NK-92 treated with Interleukin-12 subunit alpha and Interleukin-12 subunit beta, amount 100 ng/mL, for 24 hours (cell line): ENCODE measurements at places on chromosomes 11 and 22.

DNA sequence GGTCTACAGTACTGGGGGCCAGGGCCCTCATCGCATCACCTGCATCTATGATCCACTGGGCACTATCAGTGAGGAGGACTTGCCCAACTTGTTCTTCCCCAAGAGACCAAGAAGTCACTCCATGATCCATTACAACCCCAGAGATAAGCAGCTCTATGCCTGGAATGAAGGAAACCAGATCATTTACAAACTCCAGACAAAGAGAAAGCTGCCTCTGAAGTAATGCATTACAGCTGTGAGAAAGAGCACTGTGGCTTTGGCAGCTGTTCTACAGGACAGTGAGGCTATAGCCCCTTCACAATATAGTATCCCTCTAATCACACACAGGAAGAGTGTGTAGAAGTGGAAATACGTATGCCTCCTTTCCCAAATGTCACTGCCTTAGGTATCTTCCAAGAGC lies 3.8 kb upstream of the PPFIBP2 start:
- DNase-seq = no peak

DNA sequence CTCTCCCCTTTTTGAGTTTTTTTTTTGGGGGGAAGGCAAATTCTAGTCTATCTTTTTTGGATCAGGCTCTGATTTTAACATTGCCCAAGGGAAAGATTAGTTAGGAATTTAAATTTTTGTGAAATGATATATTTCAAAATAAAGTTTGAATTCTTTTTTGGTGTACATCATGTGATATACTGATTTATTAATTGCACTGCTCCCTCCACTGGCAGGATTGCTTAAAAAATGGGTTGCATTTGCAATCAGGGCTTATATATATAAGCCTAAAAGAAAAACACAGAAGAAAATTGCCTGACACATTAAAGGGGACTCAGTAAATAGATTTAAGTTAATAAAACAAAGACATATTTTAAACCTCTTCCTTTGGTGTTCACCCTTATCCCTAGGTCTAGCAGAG lies 1.2 kb downstream of the DYNC2H1 start:
- no peak for DNase-seq

GRCh38 chr22:25489947-25490346 lies 74.5 kb upstream of the GRK3 start:
- DNase-seq = no peak

- DNase-seq = no peak
Measured at GRCh38 chr11:74559934-74560309, 32.5 kb upstream of the POLD3 start.

DNA sequence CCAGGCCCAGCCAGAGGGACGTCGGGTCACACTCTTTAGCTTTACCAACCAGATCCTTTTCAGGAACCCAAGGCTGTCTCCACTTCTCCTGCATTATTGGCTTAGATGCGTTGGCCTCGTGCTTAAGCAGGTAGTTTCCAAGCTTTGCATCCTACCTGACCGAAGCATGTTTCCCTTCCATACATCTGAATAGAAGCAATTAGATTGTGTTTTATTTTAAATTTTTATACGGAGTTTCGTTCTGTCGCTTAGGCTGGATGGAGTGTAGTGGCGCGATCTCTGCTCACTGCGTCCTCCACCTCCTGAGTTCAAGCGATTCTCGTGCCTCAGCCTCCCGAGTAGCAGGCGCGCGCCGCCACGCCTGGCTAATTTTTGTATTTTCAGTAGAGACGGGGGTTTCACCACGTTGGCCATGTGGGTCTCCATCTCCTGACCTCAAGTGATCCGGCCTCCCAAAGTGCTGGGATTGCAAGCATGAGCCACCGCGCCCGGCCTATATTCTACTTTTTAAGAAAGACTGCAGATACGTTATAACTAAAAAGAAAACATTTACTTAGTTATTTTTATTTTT lies 677 bp downstream of the DYNC2H1 start:
- no peak for DNase-seq

DNA sequence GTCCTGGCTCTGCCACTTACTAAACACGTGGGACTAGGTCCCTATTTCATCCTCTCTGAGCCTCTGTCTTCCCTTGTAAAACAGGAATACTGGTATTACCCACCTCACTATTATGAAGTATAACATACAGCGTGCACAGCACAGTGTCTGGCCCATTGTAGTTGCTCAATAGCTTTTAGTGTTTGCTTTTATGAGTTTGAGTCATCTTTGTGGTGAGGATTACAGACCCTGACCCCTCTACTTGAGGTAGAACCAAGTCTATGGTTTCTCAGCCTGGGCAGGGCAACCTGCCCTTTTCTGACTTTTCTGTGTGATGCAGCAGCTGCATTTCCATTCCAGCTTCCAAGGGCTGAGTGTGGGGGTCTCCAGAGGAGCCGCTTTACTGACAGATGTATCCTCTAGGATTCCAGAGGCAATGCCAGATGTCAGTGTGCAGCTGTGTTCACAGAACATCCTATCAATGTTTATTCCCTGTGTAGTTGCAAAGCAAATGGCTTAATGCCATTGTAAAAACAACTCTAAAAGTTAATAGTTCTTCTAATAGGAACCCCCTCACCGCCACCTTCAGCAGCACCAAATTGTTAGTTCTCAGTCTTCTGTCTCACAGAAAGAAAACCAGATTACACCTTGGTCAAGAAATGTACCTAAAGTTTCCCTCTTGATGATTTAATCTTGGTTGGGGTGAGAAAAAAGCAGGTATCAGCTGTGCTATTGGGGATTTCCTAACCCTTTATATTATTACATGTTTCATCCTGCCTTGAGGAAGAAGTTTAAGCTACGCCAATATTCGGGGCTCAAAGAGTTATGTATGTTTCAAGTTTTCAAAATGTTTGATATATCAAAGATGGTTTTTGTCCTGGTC lies 16.8 kb downstream of the PRR5L start:
- DNase-seq = peak; percentile 51

- no peak for DNase-seq
Measured at GRCh38 chr11:971731-972365, 46.2 kb downstream of the AP2A2 start.

DNA sequence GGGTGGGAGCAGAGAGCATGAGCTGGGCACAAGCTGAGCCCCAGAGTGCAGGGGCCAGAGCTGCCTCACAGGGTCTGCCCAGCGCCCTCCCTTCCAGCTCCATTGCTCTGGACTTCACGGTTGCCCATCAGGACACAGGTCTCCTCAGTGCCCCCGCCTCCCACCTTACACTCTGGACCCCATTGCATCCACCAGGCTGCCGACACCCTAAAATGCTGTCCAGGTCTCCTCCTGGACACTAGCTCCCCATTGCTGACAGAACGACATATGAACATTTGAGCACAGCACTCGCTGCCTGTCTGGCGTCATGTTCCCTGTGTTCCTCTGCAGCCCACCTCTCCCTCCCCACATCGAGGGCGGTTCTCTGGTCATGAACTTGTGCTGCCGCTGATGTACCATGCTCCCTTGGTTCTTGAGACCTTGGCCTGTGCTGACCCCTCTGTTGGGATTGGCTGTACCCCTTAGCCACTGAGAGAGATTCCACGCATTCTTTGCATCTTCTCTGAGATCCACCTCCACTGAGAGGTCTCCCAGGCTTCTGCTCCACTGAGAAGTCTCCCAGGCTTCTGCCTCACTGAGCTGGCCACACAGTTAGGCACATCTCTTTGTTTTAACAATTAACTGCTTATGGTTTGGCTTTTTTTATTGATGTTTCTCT lies 34.2 kb upstream of the NECTIN1 start:
- DNase-seq = no peak

DNA sequence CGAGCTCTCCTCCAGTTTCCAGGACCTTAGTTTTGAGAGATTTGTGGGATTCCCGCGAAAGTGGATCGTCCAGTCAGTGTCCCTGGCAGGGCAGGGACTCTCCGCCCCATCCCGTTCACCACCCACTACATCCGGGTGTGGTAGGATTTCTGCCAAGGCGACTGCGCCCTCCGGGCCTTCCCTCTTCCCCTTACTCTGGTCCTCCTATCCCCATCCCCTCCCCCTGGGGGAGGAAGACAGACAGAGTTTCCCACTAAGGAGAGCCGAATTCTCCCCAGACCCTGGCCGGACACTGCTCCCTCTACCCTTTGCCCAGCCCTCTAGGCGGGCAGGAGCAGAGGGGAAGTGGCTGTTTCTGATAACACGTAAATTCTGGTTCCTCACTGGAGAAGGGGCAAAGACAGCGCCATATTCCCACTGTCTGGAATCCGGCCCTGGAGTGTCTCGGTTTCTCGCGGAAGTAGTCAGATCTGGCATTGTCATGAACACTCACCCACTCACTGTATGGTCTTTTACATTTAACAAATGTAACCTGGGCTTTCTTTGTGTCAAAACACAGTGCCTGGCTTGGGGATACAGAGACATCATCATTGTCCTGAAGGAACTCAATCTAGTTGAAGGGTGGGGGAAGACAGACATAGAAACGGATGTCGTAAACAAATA lies 1.1 kb upstream of the NECTIN1 start:
- no peak for DNase-seq

DNA sequence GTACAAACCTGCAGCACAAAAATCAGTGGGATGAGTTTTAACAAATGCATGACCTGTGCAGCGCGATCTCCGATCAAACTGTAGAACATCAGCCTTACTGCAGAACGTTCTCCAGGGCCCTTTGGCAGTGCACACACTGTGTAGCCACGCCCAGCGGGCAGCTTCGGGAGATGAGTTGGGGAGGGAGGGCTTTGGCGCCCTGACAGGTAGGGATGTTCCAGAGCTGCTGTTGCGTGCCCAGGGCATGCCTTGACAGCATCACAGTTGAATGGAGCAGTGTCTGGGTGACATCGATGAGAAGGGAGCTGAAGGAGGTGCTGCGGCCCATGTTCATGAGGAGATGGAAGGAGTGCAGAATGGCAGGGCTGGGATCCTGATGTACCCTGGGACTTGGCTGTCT lies 80.2 kb downstream of the TBC1D22A start:
- DNase-seq = no peak

GRCh38 chr11:61922539-61922938 lies 5.2 kb upstream of the RAB3IL1 start:
- no peak for DNase-seq

- no peak for DNase-seq
Measured at GRCh38 chr22:48647051-48647450, 1180.6 kb downstream of the BRD1 start.

GRCh38 chr11:106249617-106250239 lies 172.3 kb downstream of the AASDHPPT start:
- DNase-seq = no peak

- DNase-seq = no peak
Measured at GRCh38 chr22:22219140-22219996, 25.2 kb upstream of the VPREB1 start.

DNA sequence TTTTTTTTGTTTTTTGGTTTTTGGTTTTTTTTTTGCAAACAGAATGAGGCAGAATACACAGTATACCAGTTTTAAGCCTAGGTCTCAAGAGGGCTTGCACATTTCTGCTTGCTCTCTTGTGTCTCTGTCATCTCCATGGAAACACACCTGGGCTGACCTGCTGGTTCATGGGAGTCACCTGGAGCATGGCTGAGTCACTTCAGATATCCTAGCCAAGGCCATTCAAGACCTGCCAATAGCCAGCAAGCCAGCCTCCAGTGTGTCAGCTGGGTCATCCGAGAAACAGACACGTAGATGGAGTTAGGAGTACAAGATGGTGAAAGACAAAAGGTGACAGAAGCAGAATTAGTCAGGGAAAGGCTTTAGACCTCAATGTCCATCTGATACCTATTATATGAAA lies 124.2 kb upstream of the SEZ6L start:
- DNase-seq = no peak

DNA sequence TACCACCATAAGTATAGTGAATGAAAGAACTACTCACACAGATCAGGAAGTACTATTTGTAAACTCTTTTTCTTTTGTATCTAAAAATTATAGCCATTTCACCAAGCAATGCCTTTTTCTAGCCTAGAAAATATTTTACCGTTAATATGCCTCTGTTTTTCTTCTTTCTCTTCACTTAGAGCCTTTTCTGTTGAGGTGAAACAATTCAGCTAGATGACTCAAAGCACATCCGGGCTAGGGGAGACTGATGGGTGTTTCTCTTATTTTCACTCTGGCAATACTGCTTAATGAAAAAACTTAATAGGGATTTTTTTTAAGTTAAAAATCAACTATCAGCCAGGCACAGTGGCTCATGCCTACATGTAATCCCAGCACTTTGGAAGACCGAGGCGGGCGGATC lies 93.3 kb downstream of the SGSM3 start:
- DNase-seq = no peak

GRCh38 chr22:19195796-19196731 lies 17.5 kb upstream of the SLC25A1 start:
- DNase-seq = no peak

GRCh38 chr11:122007601-122008071 lies 108.4 kb downstream of the BLID start:
- no peak for DNase-seq

DNA sequence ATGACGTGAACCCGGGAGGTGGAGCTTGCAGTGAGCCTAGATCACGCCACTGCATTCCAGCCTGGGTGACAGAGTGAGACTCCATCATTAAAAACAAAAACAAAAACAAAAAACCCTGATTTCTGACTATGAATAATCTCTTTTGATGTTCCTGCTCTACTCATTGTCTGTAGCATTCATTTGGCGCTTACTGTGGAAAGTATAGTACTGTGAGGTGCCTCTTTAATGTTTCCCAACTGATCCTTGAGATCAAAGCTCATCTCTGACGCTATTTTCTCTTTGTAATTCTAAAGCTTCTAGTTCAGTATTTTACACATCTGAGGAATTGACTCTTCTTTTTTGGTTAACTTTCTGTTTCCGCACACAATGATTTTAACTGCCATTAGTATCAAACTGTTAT lies 60.0 kb downstream of the GRK3 start:
- no peak for DNase-seq

DNA sequence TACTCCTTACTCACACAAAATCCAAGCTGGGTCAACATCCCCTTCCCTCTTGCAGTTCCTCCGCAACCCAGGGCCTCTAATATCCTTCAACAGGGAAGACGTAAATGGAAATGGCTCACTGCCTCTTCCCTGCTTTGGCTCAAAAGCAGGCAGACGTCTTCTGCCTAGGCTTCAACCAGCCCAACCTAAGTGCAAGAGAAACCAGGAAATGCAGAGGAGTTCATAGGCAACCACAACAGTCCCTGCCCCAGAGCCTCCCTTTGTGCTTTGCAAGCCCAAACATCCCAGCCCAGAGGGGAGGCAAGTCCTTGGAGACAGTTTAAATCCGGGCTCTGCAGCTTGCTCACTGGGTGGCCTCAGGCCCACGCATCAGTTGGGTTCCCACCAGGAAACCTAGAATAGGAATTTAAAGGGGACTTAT lies 33.3 kb downstream of the CD6 start:
- no peak for DNase-seq

DNA sequence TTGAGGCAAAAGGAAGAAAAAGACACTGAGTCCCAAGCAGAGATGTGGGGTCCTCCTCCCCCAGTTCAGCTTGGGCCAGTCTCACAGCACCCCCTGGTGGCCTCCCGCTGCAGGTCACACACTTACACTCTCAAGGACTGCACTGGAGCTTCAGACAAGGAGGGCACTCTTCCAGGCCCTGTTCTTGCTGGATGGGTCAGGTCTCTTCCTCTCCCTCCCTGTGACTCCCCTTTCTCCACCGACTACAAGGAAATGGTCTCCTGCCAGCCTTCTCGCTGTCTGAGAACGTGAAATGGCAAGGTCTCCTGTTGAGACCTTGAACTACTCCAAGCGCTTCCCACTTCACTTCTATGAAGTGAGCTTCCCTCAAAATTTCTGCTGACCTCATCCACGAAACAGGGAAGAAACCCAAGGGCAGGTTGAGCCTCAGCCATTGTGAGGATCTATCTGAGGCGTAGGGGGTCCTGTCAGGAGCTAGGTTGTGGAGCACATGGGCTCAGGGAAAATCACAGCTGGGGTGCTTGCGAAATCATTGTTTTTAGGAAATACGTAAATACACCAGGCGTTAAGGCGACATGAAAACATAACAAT lies 11.2 kb upstream of the IGLL1 start:
- peak; percentile 17 for DNase-seq
